ENCODE measurements at places on chromosomes 2 and 18. TPM values are rescaled to one million over a fixed set of nuclear protein-coding genes. Genes with fewer than 3 reads are reported as not detected.

CD8B gene
- not detected for total RNA-seq

SKOR2 gene
- not detected for total RNA-seq

SALL3 gene
- total RNA-seq, result not detected

ACADL gene
- 1.0 TPM for total RNA-seq

SLC4A3 gene
- total RNA-seq, result 20.2 TPM

MAP2 gene
- 9.5 TPM for total RNA-seq

UNC80 gene
- total RNA-seq, result not detected

LRRTM1 gene
- total RNA-seq, result not detected

SKA1 gene
- total RNA-seq, result 22.5 TPM

CNDP1 gene
- total RNA-seq, result not detected

GALNT14 gene
- 61.9 TPM for total RNA-seq

MZT2B gene
- total RNA-seq, result 265 TPM

RDH14 gene
- 17.1 TPM for total RNA-seq

CHRNG gene
- total RNA-seq, result not detected

SIX3 gene
- not detected for total RNA-seq

ALKAL2 gene
- not detected for total RNA-seq

PLB1 gene
- total RNA-seq, result 1.6 TPM

SOWAHC gene
- total RNA-seq, result 19.1 TPM

ELOA2 gene
- total RNA-seq, result not detected

C2orf15 gene
- 6.9 TPM for total RNA-seq

C18orf63 gene
- total RNA-seq, result not detected

FOXD4L1 gene
- total RNA-seq, result 0.92 TPM

FBXO15 gene
- 1.5 TPM for total RNA-seq

CIB4 gene
- total RNA-seq, result not detected
